ENCODE measurements at places on chromosomes 5 and 9. TPM values are rescaled to one million over a fixed set of nuclear protein-coding genes. Genes with fewer than 3 reads are reported as not detected.
A peak's percentile ranks its signal among the peaks of the same experiment; 100 is the strongest.

DNA sequence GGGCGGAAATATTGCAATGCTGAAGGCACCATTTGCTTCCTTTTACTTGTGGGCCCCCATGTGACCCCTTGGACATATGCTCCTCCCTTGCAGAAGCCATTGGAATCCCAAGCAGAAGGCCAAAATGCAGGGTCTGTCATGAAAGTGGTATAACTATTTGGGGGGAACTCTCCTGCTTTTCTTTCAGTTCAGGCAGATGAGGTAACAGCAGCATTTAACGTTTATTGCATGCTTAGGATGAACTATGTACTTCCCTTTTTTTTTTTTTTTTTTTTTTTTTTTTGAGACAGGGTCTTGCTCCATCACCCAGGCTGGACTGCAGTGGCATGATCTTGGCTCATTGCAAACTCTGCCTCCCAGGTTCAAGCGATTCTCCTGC, 7.8 kb downstream of the FOXI1 start:
- DNase-seq = no peak

DNA sequence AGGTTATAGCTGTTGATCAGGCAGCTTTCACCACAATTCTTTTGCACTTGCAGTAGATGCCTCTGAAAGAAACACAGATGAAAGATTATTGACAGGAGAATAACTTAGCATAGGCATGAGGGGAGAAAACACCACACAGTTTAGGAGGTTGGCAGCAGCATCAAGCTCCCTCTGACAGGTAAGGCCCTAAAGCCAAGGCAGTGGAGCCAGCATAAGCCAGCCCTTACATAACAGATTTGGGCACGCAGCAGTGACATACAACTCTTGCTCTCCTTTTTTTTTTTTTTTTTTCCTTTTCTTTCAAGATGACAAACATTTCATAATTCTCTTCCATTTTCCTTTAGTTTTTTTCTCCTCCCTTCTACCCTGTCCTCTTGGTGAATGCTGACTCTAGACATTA, 257.6 kb upstream of the ADAMTSL1 start:
- DNase-seq = no peak

DNA sequence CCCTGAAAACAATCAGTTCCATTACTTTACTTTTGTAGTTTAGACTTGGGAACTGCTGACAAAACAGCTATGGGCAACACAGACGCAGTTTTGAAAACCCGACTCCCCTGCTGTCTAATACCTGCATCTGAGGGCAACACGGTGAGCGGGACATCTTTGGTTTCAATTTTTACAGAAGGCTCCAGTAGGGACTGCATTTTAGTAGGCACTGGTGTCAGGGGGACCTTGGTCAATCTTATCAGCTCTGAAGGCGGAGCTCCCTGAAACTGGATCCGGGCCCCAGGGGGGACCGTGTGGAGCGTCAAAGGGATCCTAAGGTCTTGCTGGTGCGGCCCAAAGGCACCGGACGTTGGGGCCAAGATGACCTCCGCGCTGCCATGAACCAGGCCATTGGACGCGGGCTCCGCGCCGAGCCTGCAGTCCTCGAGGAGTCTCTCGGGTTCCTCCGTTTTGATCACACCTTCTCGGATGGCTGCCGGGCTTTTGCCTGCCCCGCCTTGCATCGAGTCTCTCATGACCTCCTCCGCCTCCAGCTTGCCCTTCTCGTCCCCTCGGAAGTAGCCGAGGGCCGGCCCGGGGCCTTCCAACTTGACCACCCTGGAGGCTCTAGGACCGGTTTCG, 1.1 kb downstream of the SOX30 start:
- no peak for DNase-seq

GRCh38 chr9:108257382-108257781, 598.4 kb downstream of the ACTL7B start:
- DNase-seq = no peak

GRCh38 chr5:71537687-71538086, 49.5 kb upstream of the MCCC2 start:
- no peak for DNase-seq

The SLC22A4 gene
- 3.4 TPM for total RNA-seq

GRCh38 chr9:135907006-135907430, 328 bp downstream of the CAMSAP1 start:
- DNase-seq = no peak

DNA sequence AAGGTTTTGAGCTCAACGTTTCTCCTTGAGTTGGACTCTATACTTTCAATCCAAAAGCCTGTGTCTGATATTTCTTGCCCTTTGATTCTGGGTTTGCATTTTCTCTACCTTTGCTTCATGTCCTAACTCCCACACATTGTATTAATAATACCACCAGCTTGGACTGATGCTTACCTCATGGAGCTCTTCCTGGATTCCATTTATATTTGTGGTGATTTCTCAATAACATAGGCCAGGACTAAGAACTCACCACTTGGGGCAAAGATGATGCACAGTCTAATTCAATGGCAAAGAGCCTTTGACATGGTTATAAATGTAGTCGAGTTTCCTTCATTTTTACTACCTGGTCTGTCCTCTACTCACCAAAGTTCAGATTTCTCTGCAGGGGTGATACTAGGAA, 27.5 kb upstream of the EFNA5 start:
- DNase-seq = no peak

DNA sequence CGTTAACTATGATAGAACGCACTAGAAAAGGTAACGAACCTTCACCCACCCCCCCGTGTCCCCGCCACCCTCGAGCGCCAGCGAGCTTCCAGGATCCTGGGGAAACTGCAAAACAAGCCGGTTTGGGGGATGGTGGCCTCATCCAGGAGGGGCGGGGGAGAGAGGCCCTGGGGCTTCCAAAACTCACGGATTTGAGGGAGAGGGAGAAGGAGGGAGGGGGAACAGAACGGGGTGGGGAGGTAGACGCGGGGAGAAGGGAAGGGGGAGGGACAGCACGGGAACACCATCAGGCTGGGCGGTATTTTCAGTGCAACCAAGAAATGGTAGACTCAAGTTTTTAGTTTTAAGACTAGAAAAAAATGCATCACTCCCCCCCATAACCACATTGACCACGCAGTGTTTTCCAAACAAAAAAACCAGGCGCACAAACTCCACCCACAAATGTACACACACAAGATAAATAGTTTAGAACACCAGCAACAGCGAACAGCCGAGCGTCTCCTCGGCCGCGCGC, 1.4 kb downstream of the NRARP start:
- no peak for DNase-seq

The GPR150 gene
- total RNA-seq = not detected

The CNTLN gene
- total RNA-seq = 6.2 TPM

DNA sequence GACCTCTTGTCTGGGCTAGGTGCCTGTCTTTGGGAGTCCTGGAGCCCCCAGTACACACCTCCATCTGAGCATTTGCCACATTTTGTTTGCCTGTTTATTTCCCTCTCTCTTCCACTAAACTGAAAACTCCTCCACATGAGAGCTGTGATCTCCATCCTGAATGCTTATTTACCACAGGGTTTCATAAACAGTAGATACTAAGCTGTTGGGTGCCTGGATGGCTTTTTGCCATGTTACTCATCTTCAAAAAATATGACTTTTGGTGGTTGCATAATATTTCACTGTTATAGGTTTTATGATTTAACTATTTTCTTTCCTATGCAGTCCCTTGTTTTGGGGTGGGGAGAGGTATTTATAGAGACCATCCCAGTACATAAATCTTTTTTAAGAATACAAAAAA, 99.6 kb downstream of the APBA1 start:
- no peak for DNase-seq

DNA sequence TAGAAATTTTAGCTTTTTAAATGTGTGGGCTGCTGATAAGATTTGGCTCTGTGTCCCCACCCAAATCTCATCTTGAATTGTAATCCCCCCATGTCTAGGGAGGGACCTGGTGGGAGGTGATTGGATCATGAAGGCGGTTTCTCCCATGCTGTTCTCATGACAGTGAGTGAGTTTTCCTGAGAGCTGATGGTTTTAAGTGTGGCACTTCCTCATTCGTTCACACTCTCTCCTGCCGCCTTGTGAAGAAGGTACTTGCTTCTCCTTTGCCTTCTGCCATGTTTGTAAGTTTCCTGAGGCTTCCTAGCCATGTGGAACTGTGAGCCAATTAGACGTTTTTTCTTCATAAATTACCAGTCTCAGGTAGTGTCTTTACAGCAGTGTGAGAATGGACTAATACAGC, 127.8 kb upstream of the MVB12B start:
- DNase-seq = no peak

DNA sequence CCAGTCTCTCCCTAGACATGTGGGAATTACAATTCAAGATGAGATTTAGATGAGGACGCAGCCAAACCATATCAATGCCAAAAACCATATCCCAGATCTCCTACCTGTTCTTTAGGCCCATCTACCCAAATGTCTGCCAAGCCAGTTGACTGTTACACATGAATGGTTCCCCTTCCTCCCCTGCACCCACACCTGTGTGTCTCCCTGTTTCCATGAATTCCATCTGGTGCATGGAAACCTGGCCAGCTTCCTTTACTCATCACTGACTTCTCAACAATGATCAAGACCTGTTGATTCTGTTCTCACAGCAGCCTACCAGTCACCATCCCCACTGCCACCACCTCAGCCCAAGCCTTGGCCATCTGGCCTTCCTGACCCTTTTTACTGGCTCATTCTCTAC, 222.7 kb downstream of the NR3C1 start:
- DNase-seq = no peak

DNA sequence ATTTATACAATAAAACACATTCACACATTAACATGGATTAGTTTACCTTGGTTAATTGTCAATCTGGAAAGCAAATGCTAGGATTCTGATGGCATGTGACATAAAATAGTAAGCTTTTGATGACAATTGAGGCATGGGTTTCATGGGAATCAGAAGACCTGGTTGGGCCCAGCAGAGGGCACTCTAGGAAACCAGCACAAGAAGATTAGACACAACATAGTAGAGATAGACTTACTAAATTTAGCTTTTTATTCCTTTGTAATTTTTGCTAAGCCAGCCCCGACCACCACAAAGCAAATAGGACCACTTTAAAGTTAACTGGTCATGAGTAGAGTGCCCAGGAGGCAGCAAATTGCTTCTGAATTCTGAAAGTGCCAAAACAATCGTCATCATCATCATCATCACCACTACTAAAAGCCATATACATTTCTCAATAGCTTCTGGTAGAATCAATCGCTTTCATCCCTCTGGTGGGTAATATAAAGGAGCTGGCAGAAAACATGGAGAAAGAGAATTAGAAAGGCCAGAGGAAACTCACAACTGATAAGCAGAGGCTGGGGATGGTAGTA, 163.2 kb downstream of the ARRDC3 start:
- DNase-seq = no peak

DNA sequence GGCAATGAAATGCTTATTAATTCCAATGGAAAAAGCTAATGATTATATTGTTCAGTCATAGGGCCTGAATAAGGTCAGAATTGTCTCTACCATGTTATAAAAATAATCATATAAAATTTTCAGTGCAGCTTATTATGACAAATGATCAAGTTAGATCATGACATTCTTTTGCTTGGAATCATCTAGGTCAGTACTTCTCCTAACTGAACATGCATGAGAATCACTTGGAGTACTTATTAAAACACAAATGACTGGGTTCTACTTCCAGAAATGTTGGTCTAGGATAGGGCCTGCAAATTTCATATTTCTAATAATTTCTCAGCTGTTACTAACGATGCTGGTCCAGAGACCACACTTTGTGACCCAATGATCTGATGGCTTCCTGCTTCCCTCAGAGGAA, 806.0 kb upstream of the ZNF608 start:
- no peak for DNase-seq

GRCh38 chr9:115025721-115026120, 92.2 kb downstream of the TNC start:
- DNase-seq = no peak

DNA sequence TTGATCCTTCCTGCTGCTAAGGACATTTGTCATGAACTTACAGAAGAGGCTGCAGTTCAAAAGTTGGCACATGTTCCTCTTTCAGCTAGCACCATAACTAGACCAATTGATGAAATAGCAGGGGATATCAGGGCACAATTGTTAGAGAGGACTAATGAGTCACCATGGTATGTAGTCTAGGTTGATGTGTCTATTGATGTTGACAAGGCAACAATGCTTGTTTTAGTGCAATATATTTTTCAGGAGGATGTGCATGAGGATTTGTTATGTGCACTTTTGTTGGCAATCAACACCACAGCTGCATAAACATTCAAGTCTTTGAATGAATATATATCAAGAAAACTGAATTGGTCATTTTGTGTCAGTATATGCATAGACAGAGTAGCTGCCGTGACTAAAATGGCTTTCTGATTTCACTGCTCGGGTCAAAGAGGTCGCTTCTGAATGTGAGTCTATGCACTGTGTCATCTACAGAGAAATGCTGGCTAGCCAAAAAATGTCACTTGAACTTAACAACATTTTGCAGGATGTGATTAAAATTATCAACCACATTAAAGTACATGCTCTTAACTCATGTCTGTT, 68.0 kb downstream of the FGF10 start:
- DNase-seq = no peak

GRCh38 chr5:160869989-160870521, 18.0 kb upstream of the ATP10B start:
- DNase-seq = no peak

DNA sequence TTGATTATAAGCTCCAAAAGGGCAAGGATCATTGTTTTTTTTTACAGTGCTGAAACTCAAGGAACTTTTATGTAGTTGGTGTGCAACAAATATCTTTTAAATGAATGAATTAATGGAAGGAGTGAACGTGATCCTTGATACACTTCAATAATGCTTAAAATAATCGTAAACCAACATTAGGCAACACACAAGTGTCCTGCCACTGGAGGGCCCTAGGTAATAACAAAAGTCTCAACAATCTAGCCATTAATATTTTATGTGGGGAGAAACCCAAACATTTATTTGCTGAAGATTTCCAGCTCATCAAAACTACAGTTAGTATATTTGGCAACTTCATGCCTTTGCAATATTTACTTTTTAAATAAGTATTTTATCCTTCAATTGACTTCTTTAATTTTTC, 309.0 kb upstream of the FBXL7 start:
- no peak for DNase-seq

The PRXL2C gene
- total RNA-seq = 22.7 TPM

- DNase-seq = no peak
These were observed 128.0 kb downstream of the NPR3 start for GRCh38 chr5:32839106-32839505.

The DAB2IP gene
- total RNA-seq = 16.6 TPM

DNA sequence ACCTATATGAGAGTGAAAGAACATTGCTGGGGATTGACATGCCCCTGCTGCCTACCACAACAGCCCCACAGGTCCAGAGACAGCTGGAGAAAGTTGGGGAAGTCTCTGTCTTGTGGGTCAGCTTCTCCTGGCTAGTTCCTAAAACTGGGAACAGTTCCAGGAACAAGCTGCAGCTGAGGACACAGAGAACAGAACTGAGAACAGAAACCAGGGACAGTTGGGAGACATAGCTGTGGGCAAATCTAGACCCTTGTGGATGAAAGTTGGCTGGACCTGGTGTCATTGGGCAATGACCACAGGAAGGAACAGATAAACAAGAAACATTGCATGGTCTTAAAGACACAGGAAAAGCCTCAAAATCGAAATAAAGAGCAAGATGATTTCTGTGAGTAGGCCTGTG, 58.3 kb upstream of the MOCS2 start:
- peak; percentile 14 for DNase-seq

Data from HT1080 (cell line).